ENCODE measurements at places on chromosomes 16 and 17.

GRCh38 chr16:71758293-71758760 is 33.8 kb upstream of the PHLPP2 start:
- peak; percentile 18 for DNase-seq

- no peak for DNase-seq
Measured at GRCh38 chr16:75241412-75241811, 10.0 kb downstream of the BCAR1 start.

GRCh38 chr16:84413244-84414004 is 45.1 kb downstream of the ATP2C2 start:
- DNase-seq, result no peak

- peak; percentile 59 for DNase-seq
Measured at GRCh38 chr16:31695667-31696066, 168.0 kb downstream of the AHSP start.

DNA sequence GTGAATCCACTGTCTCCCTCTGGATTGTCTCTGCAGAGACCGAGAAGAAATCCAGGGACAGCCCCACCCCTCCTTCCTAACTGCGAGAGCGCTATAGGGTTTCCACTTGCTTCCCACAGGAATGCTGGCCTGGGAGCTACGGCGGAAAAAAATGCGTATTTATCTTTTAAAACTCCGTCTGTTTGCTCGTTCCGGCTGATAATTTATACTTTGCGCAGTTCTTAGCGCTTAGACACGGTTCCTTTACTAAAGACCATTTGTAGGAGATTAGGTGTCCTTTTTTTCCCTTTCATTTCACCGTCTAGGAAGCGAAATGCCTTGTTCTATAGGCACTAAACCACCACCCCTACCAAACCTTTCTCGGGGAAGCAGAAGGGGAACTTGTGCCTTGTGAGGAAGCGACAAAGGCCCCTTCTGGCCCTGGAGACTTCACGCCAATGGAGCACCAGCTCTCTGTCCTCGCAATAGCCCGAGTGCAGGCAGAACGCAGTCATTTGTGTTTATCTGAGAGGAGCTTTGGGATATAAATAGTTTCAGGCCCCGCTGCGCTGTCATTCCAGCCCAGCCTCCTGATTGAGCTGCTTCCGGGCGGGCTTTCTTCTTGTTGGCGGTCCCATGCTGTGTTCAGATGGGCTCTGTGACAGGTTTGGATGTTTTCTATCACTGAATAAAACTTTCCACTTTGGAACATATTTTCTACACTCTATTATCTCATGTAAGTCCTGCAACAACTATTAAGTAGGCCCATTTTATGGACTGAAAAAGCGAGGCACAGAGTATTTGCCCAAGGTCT is 791 bp upstream of the SUPT4H1 start:
- peak; percentile 53 for DNase-seq

- DNase-seq, result peak; percentile 69
Measured at GRCh38 chr17:8894673-8895578, 27.5 kb upstream of the PIK3R6 start.

- no peak for DNase-seq
Measured at GRCh38 chr17:38353086-38353604, 1.5 kb downstream of the SOCS7 start.

DNA sequence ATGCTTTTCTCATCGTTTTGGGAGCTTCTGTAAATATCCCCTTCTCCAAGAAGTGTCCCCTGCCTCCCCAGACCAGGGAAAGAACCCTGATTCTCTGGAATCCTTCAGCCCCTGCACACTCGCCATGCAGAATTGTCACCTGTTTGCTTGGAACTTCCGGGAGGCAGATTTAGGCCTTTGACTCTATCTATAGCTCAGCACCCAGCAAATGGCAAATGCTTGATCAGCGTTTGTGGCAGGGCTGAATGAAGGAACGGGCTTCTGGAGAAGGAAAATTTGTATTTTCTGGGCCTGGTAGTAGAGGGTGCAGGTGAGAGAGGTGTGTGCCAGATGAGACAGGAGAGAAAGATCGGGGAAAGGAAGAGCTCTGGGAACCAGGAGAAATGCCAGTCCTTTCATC is 18.3 kb upstream of the CACNG4 start:
- no peak for DNase-seq

DNA sequence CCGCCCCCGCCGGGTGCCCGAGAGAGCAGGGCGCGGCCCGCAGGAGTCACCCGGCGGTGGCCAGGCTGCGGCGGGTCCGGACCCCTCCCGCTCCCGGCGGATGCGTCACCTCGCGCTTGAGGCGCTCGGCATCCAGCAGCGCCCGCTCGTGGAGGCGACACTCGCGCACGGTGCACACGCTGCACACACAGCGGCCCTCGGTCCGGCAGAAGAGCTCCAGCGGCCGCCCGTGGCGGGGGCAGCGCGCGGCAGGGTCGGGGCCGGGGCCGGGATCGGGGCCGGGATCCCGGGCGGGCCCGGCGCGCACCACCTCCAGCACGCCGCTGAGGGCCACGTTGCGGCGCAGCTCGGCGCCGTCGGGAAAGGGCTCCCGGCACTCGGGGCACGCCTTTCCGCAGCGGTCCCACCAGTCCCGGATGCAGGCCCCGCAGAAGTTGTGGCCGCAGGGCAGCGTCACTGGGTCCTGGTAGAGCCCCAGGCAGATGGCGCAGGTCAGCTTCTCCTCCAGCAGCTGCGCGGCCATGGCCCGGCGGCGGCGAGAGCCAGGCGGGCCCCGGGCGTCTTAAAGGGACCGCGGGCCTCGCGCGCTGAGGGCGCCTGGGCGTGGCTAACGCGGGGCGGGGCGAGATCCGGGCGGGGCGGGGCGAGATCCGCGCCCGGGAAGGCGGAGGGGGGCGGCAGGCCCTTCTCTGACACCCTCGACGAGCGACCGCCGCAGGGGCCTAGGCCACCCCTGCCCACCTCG is at the start of gene TRIM65:
TSS of gene TRIM65 (minus strand) at position 537 of the 745 bp plus-strand sequence. CDS start at position 523, 14 bp downstream.
- peak; percentile 87 for DNase-seq

GRCh38 chr16:58499615-58500351 is at the start of gene NDRG4:
TSS of gene NDRG4 (plus strand) at chr16:58500143. CDS start at chr16:58500249, 106 bp downstream.
- peak; percentile 55 for DNase-seq
